Neural crest cell (in vitro differentiated cells): ENCODE measurements at places on chromosomes 5 and 9. TPM values are rescaled to one million over a fixed set of nuclear protein-coding genes. Genes with fewer than 3 reads are reported as not detected.

GRCh38 chr9:92404042-92404836 is at the start of gene OGN:
Gene OGN (minus strand): TSS chr9:92404578. CDS start chr9:92403407, 1,171 bp downstream.
- no peak for DNase-seq

GRCh38 chr9:127588740-127589506 is 23.2 kb upstream of the STXBP1 start:
- no peak for DNase-seq

GRCh38 chr9:2231829-2232228 is 216.7 kb downstream of the SMARCA2 start:
- no peak for DNase-seq

GRCh38 chr5:174745590-174746103 is 21.3 kb downstream of the MSX2 start:
- no peak for DNase-seq

- no peak for DNase-seq
Observed at GRCh38 chr5:112641515-112642110, 96.1 kb upstream of the APC start.

- DNase-seq: no peak
Observed at GRCh38 chr5:124536333-124536732, 210.1 kb downstream of the ZNF608 start.

- DNase-seq: no peak
Observed at GRCh38 chr5:157544623-157544989, 31.0 kb downstream of the ADAM19 start.

DNA sequence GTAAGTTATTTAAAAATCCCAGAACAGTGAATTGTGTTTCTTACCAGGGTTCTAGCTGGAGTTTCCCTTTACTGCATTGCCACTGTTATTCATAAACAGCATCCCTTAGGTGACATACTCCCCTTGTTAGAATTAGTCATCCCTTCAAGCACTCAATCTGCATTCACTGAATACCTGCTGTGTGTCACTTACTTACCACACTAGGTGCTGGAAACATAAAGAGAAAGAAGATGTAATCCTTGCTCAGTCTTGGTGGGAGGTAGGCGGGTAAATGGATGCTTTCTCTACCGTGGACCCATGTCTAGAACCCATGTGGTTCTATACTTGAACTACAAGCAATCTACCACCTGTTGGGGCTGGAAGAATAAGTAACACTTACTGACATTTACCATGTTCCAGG is 371.6 kb downstream of the KDM4C start:
- no peak for DNase-seq

- no peak for DNase-seq
Observed at GRCh38 chr5:149944666-149945065, at the start of gene PDE6A. Gene PDE6A (minus strand): TSS chr5:149944793. CDS start chr5:149944673, 120 bp downstream.

DNA sequence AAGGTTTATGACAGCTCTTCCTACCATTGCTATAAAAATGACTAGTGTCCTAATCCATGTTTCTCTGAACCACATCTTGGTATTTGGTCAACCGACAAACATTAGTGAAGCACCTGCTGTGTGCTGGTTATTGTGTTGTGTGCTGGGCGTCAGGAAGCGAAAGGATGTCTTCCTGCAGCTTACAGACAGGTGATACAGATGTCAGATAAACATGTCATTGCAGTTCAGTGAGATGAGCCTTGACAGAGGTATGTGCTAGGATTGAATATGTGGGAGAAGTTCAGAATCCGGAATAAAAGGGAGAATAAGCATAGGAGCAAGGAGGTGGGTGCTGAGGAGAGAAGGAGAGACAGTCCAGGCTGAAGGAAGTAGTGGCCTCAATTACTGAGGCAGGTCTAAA is 20.3 kb upstream of the CTNNA1 start:
- no peak for DNase-seq

GRCh38 chr9:116501871-116502270 is 185.2 kb upstream of the TRIM32 start:
- no peak for DNase-seq

DNA sequence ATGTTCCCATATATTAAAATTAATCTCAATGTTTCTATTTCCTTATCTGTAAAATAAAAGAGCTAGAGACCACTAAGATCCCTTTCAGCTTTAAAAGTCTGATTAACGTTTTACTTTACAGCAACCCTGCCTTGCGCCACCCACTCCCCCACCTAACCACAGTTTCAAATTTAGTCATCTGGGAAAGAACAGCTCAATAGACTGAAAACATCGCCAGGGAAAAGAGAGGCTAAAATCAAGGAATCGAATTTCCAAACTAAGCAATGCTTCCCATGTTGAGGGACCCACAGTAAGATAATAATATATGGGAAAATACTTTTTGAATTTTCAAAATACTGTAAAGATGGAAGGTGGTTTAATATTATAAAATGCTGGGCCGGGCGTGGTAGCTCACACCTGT is 6.6 kb downstream of the SAXO1 start:
- DNase-seq: no peak

DNA sequence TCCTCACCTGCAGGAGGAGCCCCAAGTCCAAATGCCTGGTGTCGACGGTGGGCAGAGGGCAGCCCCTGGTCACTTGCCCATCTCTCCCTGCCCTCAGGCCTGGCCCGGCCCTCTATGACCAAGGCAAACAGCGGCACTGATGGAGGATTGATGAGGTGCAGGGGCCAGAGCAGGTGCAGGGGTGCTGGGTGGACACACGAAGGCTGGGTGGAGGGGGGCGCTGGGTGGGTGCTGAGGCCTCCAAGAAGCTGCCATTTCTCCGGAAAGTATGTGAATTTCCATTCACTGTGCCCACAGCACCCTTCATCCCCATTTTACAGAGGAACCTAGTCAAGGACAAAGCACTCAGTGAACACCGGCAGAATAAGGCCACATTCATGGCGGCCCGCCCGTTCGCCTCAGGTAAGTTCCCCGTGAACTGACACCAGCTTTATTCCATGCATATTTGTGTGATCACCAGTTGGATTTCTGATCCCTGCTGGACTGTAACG is 143.8 kb upstream of the PPP1R26 start:
- DNase-seq: no peak

GRCh38 chr5:94082405-94082804 is 341.0 kb upstream of the POU5F2 start:
- DNase-seq: no peak

- no peak for DNase-seq
Observed at GRCh38 chr5:144060598-144060997, 109.9 kb downstream of the YIPF5 start.

DNA sequence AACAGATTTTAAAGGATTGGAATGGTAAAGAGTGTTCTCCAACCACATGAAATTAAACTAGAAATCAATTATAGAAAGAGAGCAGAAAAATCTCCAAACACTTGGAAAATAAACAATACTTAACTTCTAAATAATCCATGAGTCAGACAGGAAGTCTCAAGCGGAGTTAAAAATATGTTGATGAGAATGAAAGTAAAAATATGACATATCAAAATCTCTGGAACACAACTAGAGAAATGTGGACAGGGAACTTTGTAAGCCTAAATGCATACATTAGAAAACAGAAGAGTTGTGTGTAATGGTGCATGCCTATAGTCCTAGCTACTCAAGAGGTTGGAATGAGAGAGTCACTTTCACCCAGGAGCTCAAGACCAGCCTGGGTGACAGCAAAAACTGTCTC is 47.9 kb upstream of the ZNF618 start:
- no peak for DNase-seq

- no peak for DNase-seq
Observed at GRCh38 chr5:117204926-117205869, 630.6 kb upstream of the SEMA6A start.

NEUROG1 gene
- 7.3 and 7.8 TPM in 2 replicates for total RNA-seq

DIMT1 gene
- total RNA-seq: 32.2 and 34.5 TPM in 2 replicates

IL5 gene
- total RNA-seq: not detected in 2 replicates

NPR3 gene
- total RNA-seq: 6.8 and 8.5 TPM in 2 replicates

PCDHGB2 gene
- total RNA-seq: 1.3 and 1.5 TPM in 2 replicates

TTC39B gene
- total RNA-seq: 3.7 TPM in 2 replicates

IER5L gene
- total RNA-seq: 19.1 and 19.9 TPM in 2 replicates

CCDC187 gene
- 0.07 TPM in 1 of 2 replicates, not detected in the other for total RNA-seq

IL13 gene
- total RNA-seq: not detected in 2 replicates

SMIM33 gene
- total RNA-seq: not detected in 2 replicates

FAM221B gene
- total RNA-seq: 0.19 and 0.43 TPM in 2 replicates
